ENCODE measurements at places on chromosomes 1 and 21.

GRCh38 chr1:167524651-167525050 is 6.3 kb upstream of the CD247 start:
- no peak for DNase-seq

DNA sequence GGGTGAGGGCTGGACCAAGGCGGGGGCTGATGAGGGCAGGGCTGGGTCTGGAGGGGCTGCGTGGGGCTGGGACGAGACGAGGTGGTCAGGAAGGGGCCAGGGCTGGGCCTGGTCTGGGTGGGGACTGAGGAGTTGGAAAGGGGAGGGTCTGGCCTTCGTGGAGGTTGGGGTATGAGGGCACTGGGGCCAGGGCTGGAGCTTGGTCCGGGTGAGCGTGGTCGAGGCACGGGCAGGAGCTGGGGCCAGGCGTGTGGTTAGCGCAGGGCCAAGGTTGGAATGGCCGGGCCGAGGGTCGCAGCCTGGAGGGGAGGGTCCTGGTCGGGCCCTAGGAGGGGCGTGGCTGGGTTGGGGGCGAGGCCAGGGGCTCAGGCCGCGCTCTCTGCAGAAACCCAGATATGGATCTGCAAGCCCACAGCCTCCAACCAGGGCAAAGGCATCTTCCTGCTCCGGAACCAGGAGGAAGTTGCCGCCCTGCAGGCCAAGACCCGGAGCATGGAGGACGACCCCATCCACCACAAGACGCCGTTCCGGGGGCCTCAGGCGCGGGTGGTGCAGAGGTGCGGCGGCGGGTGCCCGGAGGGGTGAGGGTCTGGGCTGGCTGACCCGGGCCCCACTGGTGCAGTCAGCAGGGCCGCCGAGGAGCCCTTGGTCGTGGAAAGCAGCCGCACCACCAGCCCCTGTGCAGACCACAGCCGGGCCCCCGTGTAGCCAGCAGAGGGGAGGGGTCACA is 9.0 kb downstream of the TTLL10 start:
- no peak for DNase-seq

- no peak for DNase-seq
Observed at GRCh38 chr1:2231532-2232254, 3.6 kb downstream of the SKI start.

GRCh38 chr1:56285554-56286402 is 293.6 kb downstream of the PLPP3 start:
- no peak for DNase-seq

GRCh38 chr1:204294357-204294756 is 65.4 kb downstream of the PLEKHA6 start:
- no peak for DNase-seq

DNA sequence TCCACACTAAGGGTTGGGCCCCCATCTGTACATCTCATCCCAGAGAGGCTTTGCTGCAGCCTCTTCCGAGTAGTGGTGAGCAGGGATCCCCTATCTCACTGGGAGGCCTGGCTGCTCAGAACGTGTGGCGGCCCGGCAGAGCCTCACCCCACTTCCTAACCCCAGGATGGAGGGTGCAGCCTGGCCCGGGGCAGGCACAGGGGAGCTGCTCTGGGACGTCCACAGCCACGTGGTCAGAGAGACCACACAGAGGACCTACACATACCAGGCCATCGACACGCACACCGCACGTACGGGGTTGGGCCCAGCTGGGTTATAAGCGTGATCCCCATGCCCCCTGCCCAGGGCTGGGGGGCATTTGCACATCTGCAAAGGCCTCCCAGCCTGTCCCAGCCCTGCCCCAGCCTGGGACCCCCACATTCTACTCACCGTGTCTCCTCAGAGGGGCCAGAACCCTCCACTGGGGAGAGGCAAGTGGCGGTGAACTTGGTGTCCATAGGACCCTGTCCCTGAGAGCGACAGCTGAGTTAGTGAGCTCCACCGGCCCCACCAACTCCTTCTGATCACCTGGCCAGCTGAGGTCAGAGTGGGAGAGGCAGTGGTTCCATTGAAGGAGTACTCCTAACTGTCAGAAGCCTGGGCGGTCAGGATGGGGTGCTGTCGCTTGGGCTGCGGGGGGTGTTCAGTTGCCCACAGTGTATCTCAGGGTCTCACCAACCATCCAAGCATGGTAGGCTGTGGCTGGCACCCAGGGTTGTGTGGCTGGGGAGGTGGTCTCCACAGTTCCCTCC is 41.2 kb downstream of the TRIM11 start:
- no peak for DNase-seq

DNA sequence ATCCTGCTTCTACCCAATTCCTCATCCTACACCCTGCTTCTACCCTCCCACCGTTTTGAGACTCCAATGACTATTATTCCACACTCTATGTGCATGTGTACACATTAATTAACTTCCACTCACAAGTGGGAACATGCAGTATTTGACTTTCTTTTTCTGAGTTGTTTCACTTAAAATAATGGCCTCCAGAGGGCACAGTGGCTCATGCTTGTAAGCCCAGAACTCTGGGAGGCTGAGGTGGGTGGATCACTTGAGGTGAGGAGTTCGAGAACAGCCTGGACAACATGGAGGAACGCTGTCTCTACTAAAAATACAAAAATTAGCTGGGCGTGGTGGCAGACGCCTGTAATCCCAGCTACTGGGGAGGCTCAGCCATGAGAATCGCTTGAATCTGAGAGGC is 464.8 kb downstream of the PTBP2 start:
- DNase-seq: no peak

- no peak for DNase-seq
Observed at GRCh38 chr1:86082183-86082582, 74.4 kb downstream of the COL24A1 start.

DNA sequence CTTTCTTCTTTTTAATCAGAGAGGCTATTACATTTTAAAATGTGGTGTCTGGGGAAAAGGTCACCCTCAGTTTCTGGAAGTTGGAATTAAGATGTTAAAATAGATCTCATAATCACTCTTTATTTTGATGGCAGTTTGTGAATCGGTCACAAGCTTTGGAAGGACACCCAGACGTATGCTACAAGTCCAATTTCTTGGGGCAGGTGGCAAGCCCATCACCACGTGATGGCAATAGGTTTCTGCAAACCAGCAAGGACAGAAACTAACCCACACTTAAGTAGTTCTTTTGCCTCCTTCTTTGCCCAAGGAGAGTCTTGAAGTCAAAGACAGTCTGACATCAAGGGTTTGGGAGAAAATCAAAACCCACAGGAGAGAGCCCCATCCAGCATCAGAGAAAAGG is 72.9 kb downstream of the C1orf87 start:
- DNase-seq: no peak

DNA sequence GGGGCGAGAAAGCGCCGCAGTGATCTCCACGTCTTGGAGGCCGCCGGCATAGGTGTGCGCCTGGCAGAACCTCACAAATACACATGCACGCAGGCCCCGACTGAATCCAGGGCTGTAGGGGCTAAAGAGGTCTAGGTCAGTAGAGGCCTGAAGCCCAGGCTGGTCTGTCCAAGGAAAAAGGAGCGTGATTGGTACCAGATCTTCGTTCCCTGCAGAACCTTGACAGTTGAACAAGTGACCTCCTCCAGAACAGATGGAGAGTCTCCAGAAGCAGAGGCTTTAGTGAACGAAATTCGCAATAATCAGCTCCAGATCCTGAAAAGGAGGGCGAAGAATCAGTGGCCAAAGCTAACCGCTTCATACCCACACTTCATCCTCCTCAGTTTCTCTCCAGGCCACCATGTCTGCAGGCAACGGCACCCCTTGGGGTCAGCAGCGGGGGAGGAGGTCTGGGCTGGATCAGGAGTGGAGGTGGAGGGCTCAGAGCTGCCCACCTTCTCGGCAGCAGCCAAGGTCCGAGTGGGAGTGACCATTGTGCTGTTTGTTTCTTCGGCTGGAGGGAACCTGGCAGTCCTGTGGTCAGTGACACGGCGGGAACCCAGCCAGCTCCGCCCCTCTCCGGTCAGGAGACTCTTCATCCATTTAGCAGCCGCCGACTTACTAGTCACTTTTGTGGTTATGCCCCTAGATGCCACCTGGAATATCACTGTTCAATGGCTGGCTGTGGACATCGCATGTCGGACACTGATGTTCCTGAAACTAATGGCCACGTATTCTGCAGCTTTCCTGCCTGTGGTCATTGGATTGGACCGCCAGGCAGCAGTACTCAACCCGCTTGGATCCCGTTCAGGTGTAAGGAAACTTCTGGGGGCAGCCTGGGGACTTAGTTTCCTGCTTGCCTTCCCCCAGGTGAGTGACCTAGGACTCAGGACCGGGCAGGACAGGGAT is 749 bp upstream of the PEX11B start:
- no peak for DNase-seq

DNA sequence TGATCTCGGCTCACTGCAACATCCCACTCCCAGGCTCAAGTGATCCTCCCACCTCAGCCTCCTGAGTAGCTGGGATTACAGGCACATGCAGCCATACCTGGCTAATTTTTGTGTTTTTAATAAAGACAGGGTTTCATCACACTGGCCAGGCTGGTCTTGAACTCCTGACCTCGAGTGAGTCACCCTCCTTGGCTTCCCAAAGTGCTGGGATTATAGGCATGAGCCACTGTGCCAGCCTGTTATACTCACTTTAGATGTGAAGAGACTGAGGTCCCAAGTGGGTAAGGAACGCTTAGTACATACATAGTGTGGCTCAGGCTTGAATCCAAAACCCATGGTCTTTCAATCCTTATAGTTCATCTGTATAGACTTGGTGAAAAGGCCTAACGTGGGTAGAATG is 63.7 kb upstream of the EPS8L3 start:
- DNase-seq: no peak

DNA sequence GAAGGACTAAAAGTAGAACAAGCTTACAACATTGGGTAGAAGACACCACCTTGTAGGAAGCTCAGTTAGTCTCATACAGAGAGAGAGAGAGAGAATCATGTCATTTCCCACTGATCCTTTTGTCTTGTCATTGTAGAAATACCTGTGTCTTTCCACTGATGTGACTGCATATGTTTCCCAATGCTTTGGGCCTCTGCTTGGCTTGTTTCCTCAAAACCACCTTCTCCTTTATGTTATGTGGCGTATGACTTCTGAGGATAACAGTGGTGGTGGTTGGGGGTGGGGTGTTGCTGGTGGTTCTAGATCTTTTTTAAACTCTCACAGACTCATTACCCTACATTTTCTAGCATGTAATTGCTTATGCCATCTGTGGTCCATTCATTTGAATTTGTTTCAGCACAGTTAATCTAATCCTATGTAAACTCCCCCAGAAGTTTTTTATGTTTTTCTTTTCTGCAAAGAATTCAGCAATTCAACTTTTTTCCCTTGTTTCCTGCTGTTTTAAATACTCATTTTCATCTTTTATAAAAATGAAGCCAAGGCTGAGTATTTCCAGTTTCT is 9.3 kb downstream of the RGL1 start:
- no peak for DNase-seq

- DNase-seq: no peak
Observed at GRCh38 chr1:78370779-78371482, 119.8 kb upstream of the PTGFR start.

DNA sequence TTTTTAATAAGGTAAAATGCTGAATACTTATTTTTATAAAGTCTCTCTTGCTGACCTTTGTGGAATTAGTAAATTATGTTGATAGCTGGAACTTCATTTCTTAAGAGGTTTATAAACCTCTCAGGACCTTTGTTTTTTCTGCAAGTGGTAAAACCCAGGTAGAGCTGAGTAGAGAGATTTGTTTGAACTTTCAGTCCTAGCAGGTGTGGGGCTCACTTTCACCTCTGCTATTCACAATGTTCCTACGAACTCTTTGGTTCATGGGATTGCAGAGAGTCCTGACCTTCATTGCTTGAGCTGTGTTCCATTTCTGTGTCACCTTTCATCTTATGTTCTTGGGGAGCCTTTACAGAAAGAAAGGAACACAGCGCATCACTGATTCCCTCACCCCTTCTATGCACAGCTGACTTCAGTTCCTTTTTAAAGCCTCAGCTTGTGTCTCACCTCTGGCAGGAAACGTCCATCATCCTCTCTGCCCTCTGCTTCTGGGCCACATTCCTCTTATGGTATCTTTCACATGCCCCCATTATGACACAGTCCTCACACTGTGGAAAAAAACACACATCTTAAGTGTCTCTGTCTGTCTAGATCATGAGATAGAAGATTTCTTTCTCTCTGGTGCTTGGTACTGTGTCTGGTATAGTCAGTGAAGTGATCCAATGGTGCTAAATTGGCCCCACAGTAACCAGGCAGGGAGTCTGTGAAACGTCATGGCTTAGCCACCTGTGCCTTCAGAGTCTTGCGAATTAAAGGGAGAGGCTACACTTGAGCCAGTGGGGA is 262.5 kb upstream of the B3GALT2 start:
- no peak for DNase-seq

DNA sequence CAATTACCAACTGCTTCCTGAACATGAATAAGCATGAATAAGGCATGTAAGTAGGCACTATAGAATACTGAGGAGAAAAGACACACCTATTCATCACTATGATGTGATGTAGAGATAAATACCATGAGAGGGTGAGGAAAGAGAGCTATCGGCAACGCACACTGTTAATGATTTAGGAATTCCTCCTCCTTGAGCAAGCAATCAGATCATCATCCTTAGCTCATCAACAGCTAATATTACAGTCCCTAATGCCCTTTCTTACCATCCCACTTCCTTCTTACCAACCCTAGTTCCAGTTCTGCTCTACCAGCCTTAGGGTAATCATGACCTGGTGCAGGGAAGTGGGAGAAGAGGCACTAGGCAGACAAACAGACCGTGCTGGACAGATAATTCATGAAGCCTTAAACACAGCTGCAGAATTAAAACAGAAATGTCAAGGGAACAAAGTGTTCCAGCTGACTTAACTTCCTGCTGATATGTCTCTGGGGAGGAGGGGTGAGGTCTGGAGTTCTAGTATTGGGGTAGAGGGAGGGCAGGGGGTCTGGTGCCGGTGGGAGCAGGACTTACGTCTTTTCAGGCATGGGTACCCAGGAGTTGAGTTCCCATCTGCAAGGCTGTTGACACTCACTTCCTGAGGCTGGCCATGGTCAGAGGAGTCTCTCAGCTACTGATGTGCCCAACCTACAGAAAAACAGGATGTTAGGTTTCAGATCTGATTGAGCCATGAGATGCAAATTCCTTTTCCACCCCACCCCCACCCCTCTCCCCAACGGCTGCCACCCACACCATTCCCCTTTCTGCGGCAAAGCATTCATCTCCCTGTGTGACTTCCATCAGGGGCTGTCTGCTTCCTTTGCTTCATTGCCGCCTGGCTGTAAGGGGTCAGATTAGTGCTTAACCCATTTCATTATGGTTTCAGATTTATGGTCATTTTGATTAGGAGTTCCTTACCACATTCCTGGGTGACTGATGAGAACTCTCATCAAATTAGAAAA is 12.6 kb upstream of the RCSD1 start:
- no peak for DNase-seq

DNA sequence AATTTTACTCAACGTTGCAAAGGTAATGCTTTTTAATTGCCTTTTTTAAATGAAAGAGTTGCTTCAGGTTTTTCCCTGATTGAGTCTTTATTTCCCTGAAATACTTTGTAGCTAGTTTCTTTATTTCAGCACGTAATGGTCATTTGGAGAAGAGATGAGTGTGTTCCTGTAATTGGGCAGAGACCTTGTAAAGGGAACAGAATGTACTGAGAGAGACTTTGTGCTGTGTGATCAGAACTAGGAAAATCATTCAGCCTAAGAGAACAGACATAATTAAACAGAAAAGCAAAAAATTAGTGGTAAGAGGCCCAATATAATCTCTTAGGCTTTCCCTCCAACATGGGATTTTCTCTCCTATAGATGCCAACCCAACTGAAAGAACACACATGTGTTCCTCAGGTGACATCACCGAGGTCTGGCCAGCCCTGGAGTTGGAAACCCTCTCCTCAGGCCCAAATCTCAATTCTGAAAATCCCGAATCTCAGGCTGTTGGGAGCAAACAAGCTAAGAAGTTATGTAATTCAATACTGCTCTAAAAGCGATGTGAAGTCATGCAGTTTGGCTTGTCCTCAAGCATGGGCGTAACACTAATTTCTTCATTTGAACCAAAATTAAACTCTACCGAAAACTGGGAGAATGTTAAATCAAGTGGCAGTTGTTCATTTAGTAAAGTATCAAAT is 102.0 kb downstream of the TGFB2 start:
- no peak for DNase-seq
